ENCODE measurements at places on chromosomes 1 and 21. TPM values are rescaled to one million over a fixed set of nuclear protein-coding genes. Genes with fewer than 3 reads are reported as not detected.
A peak's percentile ranks its signal among the peaks of the same experiment; 100 is the strongest.

GRCh38 chr1:243489158-243489527 lies 233.3 kb downstream of the SDCCAG8 start:
- no peaks in the 10 kb centered on the region for H3K4me1 ChIP-seq
- H3K27ac ChIP-seq, result no peak overlapping the region
- H3K36me3 ChIP-seq, result peaks cover 10% of the 10 kb centered on the region

DNA sequence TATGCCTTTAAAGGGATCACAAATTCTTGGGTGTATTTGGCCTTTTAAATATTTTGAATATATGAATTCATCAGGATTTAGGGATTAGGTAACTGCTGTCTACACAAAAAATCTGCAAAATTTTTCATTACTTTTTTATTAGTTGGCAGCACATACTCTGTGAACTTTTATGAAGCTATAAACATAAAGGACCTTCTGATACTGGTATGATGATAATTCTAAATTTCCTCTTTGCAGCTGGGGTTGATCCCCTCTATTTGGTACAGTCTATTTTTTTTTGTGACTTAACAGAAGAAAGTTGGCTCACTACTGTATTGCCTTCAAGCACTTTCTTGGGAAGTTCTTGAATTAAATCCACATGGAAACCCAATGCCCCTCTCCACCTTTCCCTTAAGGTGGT lies 416.1 kb downstream of the LMO4 start:
- H3K27ac ChIP-seq, result no peak overlapping the region
- no peak for DNase-seq
- H3K27me3 ChIP-seq, result peaks cover 4% of the 10 kb centered on the region
- no peaks in the 10 kb centered on the region for H3K4me1 ChIP-seq
- no peak overlapping the region for H3K4me3 ChIP-seq

- DNase-seq, result no peak
- no peaks in the 10 kb centered on the region for H3K4me1 ChIP-seq
- no peak overlapping the region for H3K27ac ChIP-seq
Measured at GRCh38 chr1:93776728-93777127, 95.1 kb upstream of the BCAR3 start.

GRCh38 chr1:211985556-211986264 lies 49.6 kb downstream of the INTS7 start:
- no peaks in the 10 kb centered on the region for H3K27me3 ChIP-seq
- no peak for DNase-seq
- H3K4me1 ChIP-seq, result no peaks in the 10 kb centered on the region

- H3K27ac ChIP-seq, result no peak overlapping the region
- DNase-seq, result no peak
- H3K4me3 ChIP-seq, result no peak overlapping the region
- H3K4me1 ChIP-seq, result no peaks in the 10 kb centered on the region
- H3K27me3 ChIP-seq, result no peaks in the 10 kb centered on the region
Measured at GRCh38 chr1:29218223-29218622, 12.5 kb downstream of the MECR start.

DNA sequence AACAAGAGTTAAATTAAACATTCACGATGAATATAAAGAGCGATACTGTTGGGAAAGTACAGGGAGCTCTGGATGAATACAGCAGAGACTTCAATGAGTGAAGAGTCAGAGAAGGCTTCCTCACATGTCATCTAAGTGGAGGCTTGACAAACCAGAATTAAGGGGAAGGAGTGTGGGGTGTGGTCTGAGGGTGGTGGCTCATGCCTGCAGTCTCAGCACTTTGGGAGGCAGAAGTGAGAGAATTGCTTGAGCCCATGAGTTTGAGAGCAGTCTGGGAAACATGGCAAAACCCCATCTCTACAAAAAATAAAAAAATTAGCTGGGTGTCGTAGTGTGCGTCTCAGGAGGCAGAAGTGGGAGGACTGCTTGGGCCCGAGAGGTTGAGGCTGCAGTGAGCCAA lies 8.7 kb downstream of the SDHB start:
- H3K36me3 ChIP-seq, result no peaks in the 10 kb centered on the region
- H3K27me3 ChIP-seq, result no peaks in the 10 kb centered on the region
- peaks cover 13% of the 10 kb centered on the region for H3K4me1 ChIP-seq
- DNase-seq, result no peak
- H3K4me3 ChIP-seq, result peak overlapping the region; percentile 53
- H3K27ac ChIP-seq, result peak overlapping the region; percentile 88

Gene DPT
- polyA plus RNA-seq, result not detected

Gene PRAMEF15
- not detected for polyA plus RNA-seq

Gene AMY1C
- polyA plus RNA-seq, result not detected

Gene SLC35D1
- 4.7 TPM for polyA plus RNA-seq

Gene EPHB2
- 0.08 TPM for polyA plus RNA-seq

Gene ELAPOR1
- polyA plus RNA-seq, result not detected

Gene CTSK
- 0.67 TPM for polyA plus RNA-seq

All from naive B cell (primary cell).